Stimulated activated CD8-positive, alpha-beta memory T cell treated with anti-CD3 and anti-CD28 coated beads, Interleukin-4, amount 100 ng/mL, for 1 hour (primary cell): ENCODE measurements at places on chromosomes 12 and 14.

- no peak for DNase-seq
Observed at GRCh38 chr12:131020326-131021153, 66.8 kb downstream of the ADGRD1 start.

DNA sequence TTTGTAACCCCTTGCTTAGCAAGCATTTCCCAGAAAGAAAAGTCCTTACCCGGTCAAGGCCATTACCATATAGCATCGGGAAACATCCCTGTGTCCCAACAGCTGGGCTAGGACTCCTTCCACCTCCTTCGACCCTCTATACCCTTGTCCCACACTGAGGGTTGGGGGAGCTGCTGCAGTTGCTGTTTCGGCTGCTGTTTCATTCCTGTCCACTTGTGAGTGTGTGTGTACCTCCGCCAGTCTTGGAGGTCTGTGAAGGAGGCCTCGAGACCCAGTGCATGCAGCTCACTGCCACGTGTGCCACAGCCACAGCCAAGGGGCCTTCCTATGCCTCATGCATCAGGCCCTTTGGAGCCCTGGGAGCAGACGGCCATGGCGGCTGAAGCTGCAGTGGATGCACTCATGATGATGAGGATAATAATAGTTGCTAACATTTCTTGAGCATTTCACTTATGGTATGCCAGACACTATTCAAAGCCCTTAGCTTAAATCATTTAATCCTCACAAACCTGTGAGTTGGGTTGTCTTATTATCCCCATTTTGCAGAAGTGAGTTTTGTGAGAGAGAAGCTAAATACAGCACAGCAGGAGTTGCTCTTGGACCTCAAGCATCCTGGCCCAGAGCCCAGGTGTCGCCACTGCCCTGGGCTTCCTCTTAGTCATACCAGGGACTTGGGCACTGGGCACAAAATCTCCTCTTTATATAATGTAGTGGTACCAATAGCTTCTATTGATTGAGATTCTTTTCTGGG, 156.5 kb downstream of the PRKCH start:
- no peak for DNase-seq

DNA sequence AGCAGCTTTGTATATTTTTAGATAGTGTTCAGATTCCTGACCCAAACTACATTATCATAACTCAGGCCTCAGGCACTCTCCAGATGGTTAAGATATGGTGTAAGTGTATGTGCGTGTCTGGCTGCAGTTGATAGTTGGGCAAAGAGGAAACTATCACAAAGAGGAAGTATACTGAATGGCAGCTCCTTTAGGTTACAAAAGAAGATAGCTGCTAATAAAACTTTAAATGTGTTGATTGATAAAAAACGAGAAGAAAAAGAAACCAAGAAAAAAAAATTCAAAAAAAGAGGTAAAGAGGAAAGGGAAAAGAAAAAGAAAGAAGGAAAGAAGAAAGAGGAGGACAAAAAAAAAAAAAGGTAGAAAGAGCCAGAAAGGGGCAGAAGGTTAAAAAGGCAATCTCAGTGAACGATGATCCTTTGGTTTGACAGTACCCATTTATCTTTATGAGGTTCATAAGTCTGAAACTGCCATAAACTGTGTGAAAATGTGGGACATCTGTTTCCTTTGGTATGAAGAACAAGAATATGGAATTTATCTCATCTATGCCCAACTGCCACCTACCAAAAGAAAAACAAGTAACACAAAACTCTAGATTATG, 42.2 kb downstream of the TAOK3 start:
- no peak for DNase-seq

DNA sequence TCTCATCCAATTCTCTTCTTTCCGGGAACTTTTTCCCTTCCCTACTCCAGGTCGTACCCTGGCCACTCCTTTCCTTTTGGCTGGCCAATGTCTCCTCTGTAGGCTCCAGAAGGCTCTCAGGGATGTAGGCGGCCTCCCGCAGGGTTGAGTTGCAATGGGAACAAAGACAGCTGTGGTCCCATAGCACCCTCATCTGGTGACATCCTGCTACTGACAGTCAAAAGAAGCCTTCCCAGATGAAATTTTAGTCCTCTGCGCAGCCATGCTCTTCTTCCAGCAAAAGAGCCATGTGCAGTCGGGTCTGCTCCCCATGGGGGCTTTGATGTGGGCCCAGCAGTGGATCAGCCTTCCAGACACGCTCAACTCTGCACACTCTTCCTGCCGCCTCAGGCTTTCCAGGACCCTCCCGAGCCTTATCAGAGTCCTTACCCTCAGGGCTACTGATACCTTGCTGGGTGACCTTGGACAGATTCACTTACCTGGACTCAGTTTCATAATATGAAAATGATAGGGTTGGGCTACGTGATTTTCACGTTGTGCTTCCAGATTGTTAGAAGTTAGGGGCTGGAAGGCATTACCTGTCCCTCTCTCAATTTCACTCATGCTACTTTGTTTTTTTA, 5.5 kb upstream of the CELA1 start:
- DNase-seq, result no peak

- no peak for DNase-seq
Observed at GRCh38 chr12:562634-563033, 100.6 kb downstream of the NINJ2 start.

GRCh38 chr14:102200690-102201352, 61.1 kb downstream of the WDR20 start:
- no peak for DNase-seq

DNA sequence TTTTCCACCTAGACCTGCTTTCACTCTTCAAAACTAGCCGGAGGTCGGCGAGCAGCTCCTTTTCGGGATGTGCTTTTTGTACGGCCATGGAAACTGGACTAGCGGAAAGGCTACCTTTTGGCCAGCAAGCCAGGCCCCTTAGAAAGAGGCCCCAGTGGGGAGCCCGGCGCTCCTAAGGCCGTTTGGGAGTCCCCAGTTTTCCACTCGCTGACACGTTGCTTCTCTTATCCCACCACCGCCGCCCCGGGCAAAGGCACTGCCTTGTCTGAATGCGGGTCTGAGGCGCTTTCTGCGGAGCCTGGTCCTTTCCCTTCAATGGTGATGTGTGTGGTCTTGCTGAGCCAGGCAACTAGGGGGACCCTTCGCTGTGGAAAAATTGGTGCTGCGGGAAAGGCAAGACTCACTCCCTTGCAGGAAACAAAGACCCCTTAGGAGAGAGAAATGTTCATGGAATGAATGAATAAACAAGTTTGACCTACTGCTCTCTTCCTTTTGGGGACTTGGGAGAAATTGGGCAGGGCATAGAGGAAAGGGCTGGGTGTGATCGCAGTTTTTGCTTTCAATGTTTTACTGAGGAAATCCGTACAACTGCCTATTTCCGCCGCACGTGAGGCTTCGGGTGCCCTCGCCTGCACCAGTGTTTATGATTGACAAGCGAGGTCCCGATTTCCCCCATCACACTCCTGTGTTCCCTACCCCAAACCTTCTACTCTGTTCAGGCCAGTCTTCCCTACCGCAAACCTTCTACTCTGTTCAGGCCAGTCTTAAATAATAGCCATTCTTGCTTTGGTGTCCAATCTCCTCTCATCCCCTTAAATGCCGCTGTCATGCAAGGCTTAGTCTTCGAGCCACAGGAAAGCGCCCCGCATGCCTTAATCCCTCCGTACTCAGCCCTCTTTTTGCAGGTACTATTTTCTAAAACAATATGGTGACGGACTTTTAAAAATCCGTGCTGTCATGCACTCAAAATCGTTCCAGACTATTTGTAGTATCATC, 1.0 kb upstream of the SLC38A2 start:
- no peak for DNase-seq

GRCh38 chr12:7190268-7191055, 976 bp downstream of the PEX5 start:
- no peak for DNase-seq

DNA sequence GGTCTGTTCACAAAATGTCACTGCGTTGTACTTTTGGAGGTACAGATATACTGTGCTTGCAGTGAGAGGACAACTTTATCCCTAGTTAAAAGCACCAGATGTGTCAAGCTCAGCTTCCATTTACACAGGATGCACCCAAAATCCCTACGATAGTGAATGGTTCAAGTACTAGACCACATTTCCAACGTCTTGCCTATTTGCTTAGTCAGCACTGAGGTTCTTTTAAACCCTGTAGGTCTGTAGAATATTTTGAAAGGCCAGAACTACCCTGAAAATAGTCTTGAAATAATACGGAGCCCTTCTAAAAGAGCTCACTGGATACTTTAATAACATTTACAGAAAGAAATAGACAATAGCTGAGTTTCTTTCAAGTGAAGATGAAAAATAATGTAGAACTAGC, 466.1 kb downstream of the FUT8 start:
- no peak for DNase-seq

- no peak for DNase-seq
Observed at GRCh38 chr12:116236976-116237375, 40.5 kb downstream of the MED13L start.

GRCh38 chr12:95440401-95440800, 33.6 kb upstream of the METAP2 start:
- DNase-seq, result no peak

GRCh38 chr14:76977793-76978720, 50.5 kb downstream of the IRF2BPL start:
- peak; percentile 30 for DNase-seq

DNA sequence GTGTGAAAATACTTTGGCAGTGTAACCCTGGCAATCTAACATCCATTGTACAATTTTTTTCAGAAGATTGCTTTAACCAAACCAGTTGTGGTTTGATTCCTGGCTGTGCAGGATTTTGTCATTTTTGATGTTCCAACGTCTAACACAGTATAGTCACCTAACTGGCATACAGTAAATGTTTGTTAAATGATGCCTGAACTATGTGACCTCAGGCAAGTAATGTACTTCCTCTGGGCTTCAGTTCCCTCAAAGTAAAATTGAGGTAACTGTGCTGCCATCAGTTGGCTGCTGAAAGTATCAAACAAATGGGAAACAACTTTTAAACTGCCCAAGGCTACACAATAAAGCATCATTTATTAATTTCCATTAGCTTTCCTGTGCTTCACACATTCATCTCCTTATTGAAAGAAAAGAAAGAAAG, 4.3 kb downstream of the TM7SF3 start:
- DNase-seq, result no peak

GRCh38 chr14:38316922-38317321, 61.0 kb upstream of the CLEC14A start:
- DNase-seq, result no peak

GRCh38 chr12:104590022-104590421, 133.3 kb downstream of the CHST11 start:
- no peak for DNase-seq

DNA sequence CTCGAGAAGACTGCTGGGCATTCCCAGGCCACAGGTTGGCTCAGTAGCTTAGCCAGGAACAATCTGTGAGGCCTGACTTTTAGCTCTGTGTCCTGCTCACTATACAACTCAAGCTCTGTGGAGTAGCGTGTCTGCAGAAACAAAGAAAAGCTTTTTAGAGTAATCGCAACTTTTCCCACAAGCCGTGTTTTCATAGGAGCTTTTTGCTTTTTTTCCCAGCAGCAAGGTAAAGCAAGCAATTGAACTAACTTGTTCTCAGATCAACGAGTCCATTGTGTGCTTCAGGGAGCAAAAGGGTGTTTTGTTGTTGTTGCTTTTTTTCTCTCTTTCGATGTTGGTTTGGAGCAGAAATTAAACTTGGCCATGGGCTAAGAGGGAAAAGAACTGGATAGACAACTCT, 97.3 kb upstream of the BCL2L14 start:
- DNase-seq, result no peak

- no peak for DNase-seq
Observed at GRCh38 chr14:54781961-54782750, 120.5 kb downstream of the GCH1 start.

- DNase-seq, result no peak
Observed at GRCh38 chr12:126798449-126798848, 1468.5 kb upstream of the TMEM132C start.

GRCh38 chr12:109126784-109127183, 10.4 kb downstream of the ACACB start:
- no peak for DNase-seq

- DNase-seq, result peak; percentile 91
Observed at GRCh38 chr14:105481886-105482457, 4.7 kb upstream of the CRIP1 start.

- no peak for DNase-seq
Observed at GRCh38 chr12:1835211-1836131, 15.1 kb downstream of the LRTM2 start.

GRCh38 chr12:59677857-59678256, 82.0 kb downstream of the SLC16A7 start:
- DNase-seq, result no peak

DNA sequence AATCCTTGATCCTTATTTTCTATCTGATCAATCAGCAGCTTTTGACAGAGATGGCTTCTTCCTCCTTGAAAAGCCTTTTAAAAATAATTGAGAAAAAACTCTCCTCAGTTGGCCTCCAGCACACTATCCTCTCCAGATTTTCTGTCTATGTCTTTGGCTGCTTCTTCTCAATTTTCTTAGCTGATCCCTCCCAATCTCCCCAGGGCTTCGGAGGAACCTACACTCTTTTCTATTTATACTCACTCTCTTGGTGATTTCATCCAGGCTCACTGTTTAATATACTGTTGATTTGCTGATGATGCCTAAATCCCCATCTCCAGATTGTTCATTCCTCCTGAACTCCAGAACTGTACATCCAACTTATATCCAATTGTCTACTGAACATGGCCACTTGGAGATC, 54.8 kb downstream of the RDH12 start:
- DNase-seq, result no peak

DNA sequence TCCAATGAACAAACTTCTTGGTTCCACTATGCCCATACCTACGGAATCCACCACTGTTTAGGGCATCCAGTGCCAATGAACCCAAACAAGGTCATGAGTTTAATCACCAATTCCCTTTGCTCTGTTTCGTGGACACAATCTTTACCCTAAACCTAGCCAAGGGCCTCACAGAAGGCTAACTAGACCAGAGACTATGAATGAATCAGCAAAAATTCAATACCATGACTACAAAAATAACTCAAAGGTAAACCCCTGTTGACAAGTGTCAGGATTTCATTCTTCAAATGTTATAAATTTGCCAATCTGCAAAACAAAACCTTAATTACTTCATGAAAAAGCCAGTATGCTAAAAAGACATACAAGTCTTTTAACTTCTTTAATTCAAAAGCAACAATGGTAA, 96.7 kb downstream of the CEP128 start:
- DNase-seq, result no peak

DNA sequence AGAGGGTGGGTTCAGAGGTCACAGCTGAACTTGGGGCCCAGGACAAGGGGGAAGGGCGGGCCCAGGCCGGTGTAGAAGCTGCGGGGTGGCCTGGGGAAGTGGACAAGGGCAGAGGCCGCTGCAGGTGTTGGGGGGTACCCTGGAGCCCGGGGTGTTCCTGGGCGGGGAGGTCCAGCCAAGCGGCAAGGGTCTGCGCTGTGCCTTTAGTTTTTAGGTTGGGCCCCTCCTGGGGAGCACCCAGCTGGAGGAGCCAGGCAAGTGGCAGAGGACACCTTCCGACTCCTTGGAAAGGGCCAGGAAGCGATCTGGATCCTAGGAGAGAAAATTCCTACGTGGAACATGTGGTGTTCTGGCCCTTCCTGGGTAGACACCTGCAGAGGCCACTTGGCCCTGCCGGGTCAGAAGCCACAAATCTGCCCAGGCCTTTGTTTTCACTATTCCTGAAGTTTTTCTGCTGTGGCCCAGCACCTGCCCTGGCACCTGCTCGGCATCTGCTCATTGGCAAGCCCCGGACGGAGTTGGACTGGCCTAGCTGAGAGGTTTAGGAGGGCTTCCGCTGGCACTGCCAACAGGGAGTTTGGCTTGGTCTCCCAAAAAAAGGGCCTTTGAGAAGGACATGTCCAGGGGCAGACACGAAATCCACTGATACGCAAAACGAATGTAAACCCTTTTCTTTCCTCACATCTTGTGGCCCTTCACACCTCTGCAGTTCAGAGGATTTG, 61.1 kb downstream of the SMUG1 start:
- no peak for DNase-seq

GRCh38 chr14:55912344-55912743, 205.9 kb upstream of the PELI2 start:
- no peak for DNase-seq
